ENCODE measurements at places on chromosomes 2 and 18.

- no peak for DNase-seq
These were observed 82.5 kb downstream of the ZNF804A start for GRCh38 chr2:184680825-184681224.

DNA sequence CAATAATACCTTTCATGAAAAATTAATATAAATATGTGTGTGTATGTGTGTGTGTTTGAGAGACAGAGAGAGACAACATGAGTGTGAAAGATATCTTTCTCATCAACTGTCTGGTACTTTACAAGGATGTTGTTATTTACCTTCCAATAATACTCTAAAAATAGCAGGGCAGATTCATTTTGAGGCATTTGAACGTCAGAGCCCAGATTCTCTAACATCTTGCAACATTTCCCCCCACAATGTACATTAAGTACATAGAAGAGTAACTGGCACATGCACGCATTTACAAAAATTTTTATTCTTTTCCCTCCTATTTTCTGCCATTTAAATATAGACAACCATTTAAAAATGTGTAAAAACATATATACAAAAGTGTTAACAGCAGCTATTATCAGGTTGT, 100.9 kb downstream of the PID1 start:
- DNase-seq = no peak

DNA sequence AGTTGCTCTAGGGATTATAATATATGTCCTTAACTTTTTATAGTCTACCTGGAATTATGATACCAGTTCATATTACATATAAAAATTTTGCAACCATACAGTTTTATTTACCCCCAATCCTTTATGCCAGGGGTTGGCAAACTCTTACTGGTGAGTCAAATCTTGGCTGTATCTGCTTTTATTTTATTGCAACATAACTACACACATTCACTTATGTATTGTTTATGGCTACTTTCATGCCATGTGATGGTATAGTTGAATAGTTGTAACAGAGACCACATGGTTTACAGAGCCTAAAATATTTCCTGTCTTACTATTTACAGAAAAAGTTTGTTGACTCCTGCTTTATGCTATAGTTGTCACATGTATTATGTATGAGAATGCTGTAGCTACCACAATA, 25.8 kb upstream of the DLX2 start:
- DNase-seq = no peak

- no peak for DNase-seq
These were observed 206.8 kb downstream of the OTX1 start for GRCh38 chr2:63257473-63257872.

- no peak for DNase-seq
These were observed 945.7 kb upstream of the LRRTM1 start for GRCh38 chr2:81250270-81250669.

DNA sequence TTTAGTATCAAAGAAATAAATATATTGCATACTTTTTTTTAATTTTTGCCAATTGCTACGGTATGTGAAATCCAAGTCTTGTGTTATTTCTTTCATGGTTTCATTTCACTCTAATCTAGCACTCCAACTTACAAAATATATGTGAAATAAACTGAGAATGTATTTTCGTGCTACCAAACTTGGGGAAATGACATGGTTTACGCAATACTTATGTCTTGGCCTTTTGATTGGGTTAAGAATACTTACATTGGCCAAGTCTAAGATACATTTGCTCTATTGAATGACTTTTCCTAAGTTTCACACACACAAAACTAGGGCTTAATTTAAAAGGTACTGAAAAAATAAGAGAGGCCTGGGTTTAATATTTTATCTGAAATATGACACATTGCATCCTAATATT, 80.5 kb downstream of the VRK2 start:
- no peak for DNase-seq

- no peak for DNase-seq
These were observed 22.7 kb upstream of the MYO1B start for GRCh38 chr2:191222507-191222906.

- peak; percentile 57 for DNase-seq
These were observed 3.4 kb upstream of the DUSP2 start for GRCh38 chr2:96148410-96149217.

DNA sequence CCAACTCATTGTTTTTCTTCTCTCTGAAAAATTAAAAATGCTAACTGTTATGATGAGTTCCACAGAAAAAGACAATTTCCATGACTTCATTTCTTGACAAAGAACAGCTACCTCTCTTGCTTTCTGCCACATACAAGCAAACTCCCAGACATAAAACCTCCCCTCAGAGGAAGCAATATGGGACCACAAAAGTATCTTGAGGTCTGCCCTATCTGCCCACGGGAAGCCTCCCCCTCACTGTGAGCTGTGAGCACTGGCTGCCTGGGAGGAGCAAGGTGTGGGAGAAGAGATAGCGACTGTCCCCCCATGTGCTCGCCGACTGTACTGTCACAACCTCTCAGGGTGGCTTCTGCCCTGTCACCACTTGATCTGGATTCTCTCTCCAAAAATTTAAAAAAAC, 69.7 kb upstream of the NRP2 start:
- DNase-seq = no peak

DNA sequence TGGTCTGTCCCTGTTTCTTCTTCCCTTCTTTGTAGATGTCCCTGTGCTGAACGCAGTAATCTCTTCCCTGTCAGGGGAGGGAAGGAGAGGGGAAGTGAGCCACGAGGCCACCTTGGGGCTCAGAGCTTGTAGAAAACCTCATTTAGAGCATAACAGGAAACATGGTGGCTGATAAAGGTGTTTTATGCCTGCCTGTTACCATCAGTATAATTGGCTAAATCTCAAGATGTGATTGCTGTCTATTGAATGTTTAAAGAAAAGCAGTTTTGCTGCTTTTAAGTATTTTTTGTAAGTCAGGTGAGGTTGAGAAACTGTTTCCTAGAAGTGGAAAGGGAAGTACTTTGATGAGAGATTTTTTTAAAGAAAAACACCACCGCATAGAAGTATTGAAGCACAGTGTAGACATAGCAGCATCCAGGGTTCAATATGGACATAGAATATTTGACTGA, 59.7 kb upstream of the PDK1 start:
- no peak for DNase-seq

DNA sequence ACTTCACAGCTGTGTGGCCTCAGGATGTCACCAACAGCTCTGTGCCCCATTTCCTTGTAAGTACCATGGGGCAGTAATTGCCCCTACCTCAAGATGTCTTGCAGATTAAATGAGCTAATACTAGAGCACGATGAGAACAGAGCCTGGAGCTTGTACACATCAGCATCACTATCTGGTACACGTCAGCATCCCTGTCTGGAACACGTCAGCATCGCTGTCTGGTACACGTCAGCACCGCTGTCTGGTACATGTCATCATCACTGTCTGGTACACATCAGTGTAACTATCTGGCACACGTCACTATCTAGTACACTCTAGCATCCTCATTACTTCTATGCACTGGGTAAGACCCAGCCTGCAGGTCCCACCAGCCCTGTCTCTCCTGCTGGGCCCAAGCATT, 37.2 kb downstream of the AQP12A start:
- DNase-seq = no peak

- DNase-seq = no peak
These were observed 61.0 kb downstream of the MBD2 start for GRCh38 chr18:54163453-54163852.

GRCh38 chr18:46171331-46171730, 67.1 kb downstream of the HAUS1 start:
- DNase-seq = no peak

- DNase-seq = no peak
These were observed 55.2 kb upstream of the RALBP1 start for GRCh38 chr18:9419956-9420631.

- DNase-seq = no peak
These were observed 132.8 kb downstream of the ARHGAP15 start for GRCh38 chr2:143261986-143262385.

DNA sequence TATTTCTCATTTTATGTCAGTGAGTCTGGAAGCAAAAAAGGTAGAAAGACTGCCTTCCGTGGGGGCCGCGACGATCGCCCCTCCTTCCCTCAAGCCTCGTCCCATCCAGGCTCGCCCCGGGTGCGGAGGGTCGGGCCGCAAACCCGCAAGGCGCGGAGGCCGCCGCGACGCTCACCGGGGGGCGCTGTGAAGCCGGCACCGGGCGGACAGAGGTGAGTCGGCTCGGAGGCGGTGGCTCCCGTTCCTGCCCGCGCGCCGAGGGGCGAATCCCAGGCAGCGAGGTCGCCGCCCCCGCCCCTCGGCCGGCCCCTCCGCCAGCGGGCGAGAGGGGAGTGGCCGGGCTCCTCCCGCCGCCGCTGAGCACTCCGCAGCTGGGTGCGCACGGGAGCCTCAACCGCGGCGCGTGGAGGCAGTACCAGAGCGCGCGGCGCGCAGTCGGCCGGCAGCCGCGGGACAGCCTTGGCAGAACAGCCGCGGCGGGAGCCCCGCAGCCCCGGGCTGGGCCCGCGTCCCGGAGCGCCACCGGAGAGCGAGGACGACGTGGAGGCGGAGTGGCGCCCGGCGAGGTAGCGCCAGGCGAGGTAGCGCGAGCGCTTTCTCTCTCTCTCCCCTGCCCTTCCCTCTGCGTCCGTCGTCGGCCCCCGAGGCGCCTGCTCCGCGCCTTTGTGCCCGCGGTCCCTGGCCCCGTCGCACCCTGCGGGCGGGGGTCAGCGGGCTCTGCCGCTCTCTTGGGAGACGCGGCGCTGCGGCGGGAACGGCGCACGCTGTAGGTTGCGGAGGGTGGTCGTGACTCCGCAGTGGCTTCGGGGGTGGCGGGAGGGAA, at the start of gene MYO1B:
Gene MYO1B (plus strand): TSS at position 359 of the 823 bp plus-strand sequence. CDS start 31,492 bp downstream, outside the sequence.
- DNase-seq = peak; percentile 90

DNA sequence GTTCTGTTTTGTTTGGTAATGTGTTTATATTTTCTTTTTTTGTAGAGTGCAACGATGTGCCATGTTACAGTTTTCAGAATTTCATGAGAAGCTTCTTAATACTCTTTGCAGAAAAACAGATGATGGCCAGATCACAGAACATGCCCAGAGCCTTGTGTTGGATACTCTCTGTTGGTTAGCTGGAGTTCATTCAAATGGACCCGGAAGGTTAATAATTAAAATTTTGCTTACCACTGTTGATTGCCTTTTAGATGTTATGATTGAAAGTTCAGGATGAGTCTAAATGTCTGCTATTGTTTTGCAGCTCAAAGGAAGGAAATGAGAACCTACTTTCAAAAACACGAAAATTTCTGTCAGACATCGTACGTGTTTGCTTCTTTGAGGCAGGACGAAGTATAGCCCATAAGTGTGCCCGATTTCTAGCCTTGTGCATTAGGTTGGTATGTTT, 85.2 kb downstream of the BIRC6 start:
- DNase-seq = no peak

- no peak for DNase-seq
These were observed 197.6 kb downstream of the MBD5 start for GRCh38 chr2:148218326-148219075.

DNA sequence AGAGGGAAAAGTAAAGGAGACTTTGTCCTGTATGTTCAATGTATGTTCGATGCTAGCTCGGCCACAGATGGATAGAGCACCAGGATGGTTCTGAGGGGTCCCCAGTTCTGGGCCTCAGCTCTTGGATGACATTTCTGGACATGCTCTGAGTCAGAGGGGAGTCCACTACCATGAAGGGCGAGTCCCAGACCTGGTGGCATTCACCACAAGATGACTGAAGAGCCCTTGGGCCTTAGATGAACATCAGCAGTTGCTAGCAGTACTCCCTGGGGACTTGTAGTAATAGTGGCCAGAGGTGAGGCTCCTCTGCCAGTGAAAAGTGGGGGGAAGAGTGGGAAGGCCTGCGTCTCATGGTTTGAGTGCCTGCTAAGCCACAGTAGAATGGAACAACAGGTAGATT, 109.5 kb downstream of the GRB14 start:
- no peak for DNase-seq

- no peak for DNase-seq
These were observed 111.3 kb upstream of the BOD1L2 start for GRCh38 chr18:57035590-57035989.

DNA sequence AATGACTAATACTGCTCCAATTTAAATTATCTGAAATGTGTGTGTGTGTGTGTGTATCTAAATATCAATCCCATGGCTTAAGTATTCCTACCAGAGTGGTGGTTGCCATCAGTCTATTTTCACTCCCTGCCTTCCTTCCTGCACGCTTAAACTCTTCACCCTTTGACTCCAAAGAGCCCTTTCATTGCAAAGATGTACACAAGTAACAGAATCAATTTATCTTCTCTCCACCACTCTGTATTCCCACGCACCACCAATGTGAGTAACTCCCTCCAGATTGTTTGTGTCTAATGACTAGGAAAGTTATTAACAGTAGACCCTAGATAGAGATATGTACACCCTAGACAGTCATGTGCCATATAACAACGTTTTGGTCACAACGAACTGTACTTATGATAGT, 42.8 kb downstream of the ARL6IP6 start:
- no peak for DNase-seq

- DNase-seq = no peak
These were observed 10.3 kb upstream of the DYTN start for GRCh38 chr2:206728277-206729199.

DNA sequence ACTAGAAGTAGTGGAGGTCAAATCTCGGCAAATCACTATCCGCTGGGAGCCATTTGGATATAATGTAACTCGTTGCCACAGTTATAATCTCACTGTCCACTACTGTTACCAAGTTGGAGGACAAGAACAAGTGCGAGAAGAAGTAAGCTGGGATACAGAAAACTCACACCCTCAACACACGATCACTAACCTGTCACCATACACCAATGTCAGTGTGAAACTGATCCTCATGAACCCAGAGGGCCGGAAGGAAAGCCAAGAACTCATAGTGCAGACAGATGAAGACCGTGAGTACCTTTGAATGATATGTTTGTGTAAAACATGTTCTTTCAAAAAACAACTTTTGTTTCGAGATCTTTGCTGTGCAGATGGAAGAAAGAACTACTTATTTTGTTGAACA, 502.6 kb downstream of the PTPRM start:
- no peak for DNase-seq

GRCh38 chr2:64263315-64263714, 119.1 kb upstream of the PELI1 start:
- DNase-seq = no peak

DNA sequence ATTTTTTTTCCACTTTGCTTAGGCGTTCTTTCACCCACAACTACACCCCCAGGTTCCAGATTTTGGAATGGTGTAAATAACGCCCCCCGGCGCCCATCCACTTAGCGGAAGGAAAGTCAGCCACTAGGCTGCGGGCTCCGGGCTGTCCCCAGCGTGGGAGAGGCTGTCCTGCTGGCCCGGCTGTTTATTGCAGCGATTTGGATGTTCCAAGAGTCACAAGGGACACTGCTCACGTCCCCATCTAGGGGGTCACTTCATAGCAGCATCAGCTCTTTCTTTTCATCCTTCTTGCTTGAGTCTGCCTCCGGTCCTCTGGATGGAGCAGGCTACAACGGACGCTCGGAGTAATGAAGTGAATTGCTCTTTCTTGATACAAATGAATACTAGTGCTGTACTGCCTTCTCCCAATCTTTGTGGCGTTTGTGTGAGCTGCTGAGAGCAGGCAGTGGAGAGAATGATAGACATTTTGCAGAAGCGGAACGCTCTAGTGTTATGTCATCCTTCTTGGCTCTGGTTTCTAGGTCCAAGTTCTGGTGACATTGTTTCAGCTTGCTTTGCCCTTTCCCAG, 50.7 kb upstream of the PAIP2B start:
- DNase-seq = peak; percentile 64

All from endothelial cell (in vitro differentiated cells).